Stimulated activated CD4-positive, alpha-beta T cell treated with anti-CD3 and anti-CD28 coated beads, Interleukin-2, amount 100 ng/mL, for 24 hours (primary cell): ENCODE measurements at places on chromosomes 2 and 18.

- DNase-seq, result no peak
Observed at GRCh38 chr2:44843086-44843485, 98.4 kb upstream of the SIX3 start.

- no peak for DNase-seq
Observed at GRCh38 chr18:67266246-67267237, 250.0 kb downstream of the DSEL start.

- no peak for DNase-seq
Observed at GRCh38 chr2:98212092-98213000, 125.4 kb downstream of the VWA3B start.

DNA sequence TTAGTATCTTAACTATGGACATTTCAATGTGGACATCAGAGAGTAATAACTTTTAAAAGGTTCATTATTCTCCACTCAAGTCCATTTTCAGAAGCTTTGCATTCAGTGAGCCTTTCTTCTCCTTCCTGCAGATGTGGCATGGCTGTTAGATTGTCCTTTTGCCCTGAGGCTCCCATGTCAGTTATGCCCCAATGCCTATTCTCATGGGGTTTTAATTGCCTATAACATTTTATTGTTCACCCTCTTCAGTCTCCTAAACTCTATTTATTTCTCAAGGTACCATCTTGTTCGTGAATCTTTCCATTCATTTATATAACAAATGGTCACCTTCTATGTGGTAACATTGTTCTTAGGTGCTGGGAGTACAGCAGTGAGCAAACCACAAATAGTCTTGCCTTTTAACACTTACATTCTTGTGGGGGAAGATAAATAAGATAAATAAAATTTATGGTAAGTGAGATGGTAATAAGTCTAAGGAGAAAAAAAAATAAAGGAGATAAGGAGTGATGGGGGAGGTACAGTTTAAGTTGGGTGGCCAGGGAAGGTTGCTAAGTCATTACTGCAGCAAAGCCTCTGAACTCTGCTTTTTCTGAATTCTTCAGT lies 277.9 kb upstream of the SIX3 start:
- DNase-seq, result no peak

- no peak for DNase-seq
Observed at GRCh38 chr18:48207733-48208132, 201.4 kb downstream of the ZBTB7C start.

DNA sequence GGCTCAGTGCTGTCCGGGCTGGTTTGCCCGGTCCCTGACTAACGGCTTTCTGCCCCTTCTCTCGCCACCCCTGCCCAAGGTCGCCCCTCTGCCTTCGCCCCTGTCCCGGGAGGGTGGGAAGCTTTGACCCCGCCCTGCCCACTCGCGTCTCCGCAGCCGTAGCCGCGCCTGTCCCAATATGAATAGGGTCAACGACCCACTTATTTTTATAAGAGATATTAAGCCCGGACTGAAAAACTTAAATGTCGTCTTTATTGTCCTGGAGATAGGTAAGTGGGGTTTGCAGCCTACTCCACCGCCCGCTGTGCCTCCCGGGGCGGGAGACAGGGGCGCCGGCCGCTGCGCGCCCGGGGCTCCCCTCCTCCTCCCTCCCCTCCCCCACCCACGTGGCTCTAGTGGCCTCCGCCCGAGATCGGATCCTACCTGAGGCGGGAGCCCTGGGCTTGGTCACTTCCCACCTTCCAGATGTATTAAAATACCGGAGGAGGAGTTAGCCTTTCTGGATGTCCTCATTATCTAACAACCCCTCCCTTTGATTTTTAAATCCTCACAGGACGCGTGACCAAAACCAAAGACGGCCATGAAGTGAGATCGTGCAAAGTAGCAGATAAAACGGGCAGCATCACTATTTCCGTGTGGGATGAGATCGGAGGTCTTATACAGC lies 633 bp downstream of the NABP1 start:
- DNase-seq, result peak; percentile 77

GRCh38 chr18:54780285-54780861 lies 47.9 kb upstream of the RAB27B start:
- DNase-seq, result no peak

GRCh38 chr2:73268830-73269685 lies 15.2 kb downstream of the FBXO41 start:
- peak; percentile 70 for DNase-seq

DNA sequence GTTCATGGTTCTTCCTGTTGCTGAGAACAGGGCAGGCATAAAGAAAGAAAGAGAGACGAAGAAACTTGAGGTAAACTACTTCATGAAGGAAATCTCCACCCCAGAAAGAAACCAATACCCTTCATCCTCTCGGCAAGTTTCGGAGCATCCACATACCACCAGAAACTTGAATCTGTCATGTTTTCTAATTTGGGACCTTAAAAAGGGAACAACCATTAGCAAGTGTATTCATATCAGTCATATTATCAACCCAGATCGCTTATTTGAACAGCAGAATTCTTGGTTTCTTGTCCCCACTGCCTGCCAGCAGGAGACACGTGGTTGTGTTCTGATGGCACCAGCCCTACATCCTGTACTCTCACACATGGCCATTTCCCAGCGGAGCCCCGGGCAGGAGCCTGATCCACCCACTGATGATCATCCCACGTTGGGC lies 53.2 kb upstream of the FZD7 start:
- DNase-seq, result no peak
